Left cardiac atrium (tissue), 4 donors: ENCODE measurements at places on chromosomes 6 and 20. TPM values are rescaled to one million over a fixed set of nuclear protein-coding genes. Genes with fewer than 3 reads are reported as not detected.

Gene TCF15
- total RNA-seq = 10.3 TPM

Gene BMP2
- 6.1 TPM for total RNA-seq

Gene MUC21
- total RNA-seq = not detected

Gene PSORS1C1
- total RNA-seq = 1.9 TPM

Gene POM121L2
- not detected for total RNA-seq

Gene BPIFB2
- total RNA-seq = not detected
